ENCODE measurements at places on chromosomes 4 and X. TPM values are rescaled to one million over a fixed set of nuclear protein-coding genes. Genes with fewer than 3 reads are reported as not detected.

OPRPN gene
- total RNA-seq, result not detected

SSX5 gene
- not detected for total RNA-seq

MAB21L2 gene
- total RNA-seq, result not detected

ADH4 gene
- total RNA-seq, result not detected

Measured in A549 treated with RU486 at 1 μM for 4 hours (cell line).